ENCODE measurements at places on chromosomes 5 and 9.

- no peaks in the 10 kb centered on the region for H3K27me3 ChIP-seq
- H3K4me1 ChIP-seq: no peaks in the 10 kb centered on the region
- H3K27ac ChIP-seq: no peak overlapping the region
Observed at GRCh38 chr9:23483566-23483965, 342.5 kb downstream of the ELAVL2 start.

DNA sequence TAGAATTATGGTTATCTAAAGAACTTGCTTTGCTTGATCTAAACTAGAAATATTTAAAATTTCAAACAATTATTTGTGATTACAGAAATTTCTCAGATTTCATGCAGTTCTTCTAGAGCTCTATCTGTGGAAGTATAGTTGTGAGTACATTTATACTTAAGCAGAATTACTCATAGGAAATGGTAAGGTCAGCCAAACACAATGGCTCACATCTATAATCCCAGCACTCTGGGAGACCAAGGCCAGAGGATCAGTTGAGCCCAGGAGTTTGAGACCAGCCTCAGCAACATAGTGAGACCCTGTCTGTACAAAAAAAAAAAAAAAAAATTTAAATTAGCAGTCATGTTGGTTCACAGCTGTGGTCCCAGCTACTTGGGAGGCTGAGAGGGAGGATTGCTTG, 71.0 kb downstream of the INVS start:
- H3K27ac ChIP-seq: no peak overlapping the region
- peaks cover 4% of the 10 kb centered on the region for H3K4me1 ChIP-seq
- no peaks in the 10 kb centered on the region for H3K27me3 ChIP-seq
- no peaks in the 10 kb centered on the region for H3K36me3 ChIP-seq
- no peak for DNase-seq

- peaks cover 2% of the 10 kb centered on the region for H3K27me3 ChIP-seq
- no peak overlapping the region for H3K27ac ChIP-seq
- H3K4me1 ChIP-seq: no peaks in the 10 kb centered on the region
- H3K4me3 ChIP-seq: no peak overlapping the region
Observed at GRCh38 chr5:140027807-140028206, 15.3 kb downstream of the NRG2 start.

- no peaks in the 10 kb centered on the region for H3K27me3 ChIP-seq
- no peak overlapping the region for H3K4me3 ChIP-seq
- H3K36me3 ChIP-seq: no peaks in the 10 kb centered on the region
Observed at GRCh38 chr9:6894135-6894534, 136.4 kb downstream of the KDM4C start.

GRCh38 chr9:125534971-125535701, 171.9 kb downstream of the MAPKAP1 start:
- no peaks in the 10 kb centered on the region for H3K36me3 ChIP-seq
- H3K27me3 ChIP-seq: no peaks in the 10 kb centered on the region
- H3K4me1 ChIP-seq: no peaks in the 10 kb centered on the region
- no peak overlapping the region for H3K27ac ChIP-seq
- DNase-seq: no peak

All from mesendoderm (in vitro differentiated cells).